Neural crest cell (in vitro differentiated cells): ENCODE measurements at places on chromosomes 2 and 18. TPM values are rescaled to one million over a fixed set of nuclear protein-coding genes. Genes with fewer than 3 reads are reported as not detected.
A peak's percentile ranks its signal among the peaks of the same experiment; 100 is the strongest.

DNA sequence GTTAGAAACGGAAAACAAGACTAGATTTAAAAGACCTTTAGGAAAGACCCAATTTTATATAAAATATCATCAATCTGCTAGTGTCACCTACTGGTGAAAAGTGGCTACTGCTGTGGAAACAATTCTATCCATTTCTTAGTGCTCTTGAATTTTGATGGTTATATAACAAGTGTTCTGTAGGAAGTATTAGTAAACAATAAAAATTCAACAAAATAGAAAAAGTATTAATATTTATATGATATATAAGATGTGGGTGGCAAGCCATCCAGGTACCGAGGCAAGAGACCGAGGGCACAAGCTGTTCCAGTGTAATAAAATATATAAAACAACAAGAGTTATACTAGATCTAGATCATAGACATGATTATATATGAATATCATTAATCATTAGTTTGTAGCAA lies 6.2 kb upstream of the TMEM87B start:
- H3K4me3 ChIP-seq = no peak overlapping the region
- H3K27me3 ChIP-seq = no peaks in the 10 kb centered on the region
- peaks cover 5% of the 10 kb centered on the region for H3K36me3 ChIP-seq
- no peak overlapping the region for H3K27ac ChIP-seq
- DNase-seq = peak; percentile 30

DNA sequence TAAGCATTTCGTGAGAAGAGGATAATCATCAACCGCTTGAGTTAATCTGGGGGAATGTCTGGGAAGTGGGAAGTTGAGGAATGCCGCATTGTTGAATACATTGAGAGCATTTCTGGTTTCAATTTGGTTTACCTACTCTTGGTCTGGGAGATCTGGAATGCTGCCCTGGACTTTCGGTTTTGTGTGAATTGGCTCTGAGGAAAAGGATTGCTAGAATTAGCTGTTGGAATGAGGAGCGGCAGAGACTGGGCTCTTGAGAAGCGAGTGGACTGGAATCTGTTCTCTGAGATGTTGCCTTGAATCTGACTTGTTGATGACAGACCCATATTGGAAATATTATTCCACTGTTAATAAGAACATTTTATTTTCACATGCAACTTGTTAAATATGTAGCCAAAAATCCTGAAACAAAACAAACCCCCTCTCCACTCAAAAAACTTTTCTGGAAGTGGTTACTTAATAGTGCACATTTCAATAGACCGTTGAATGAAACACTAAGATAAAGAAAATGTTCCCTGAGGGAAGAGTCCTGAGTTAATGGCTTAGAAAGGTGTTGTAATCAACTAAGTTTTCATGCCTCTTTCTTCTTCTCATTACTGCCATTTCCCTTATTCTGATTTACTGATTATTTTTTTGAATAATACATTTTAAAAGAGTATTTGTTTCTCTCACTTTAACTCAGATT lies 50.8 kb downstream of the PTPRM start:
- H3K4me3 ChIP-seq = no peak overlapping the region
- no peaks in the 10 kb centered on the region for H3K27me3 ChIP-seq
- H3K36me3 ChIP-seq = no peaks in the 10 kb centered on the region
- no peak for DNase-seq

- no peak for DNase-seq
- peaks cover 60% of the 10 kb centered on the region for H3K36me3 ChIP-seq
- H3K4me1 ChIP-seq = peaks cover 17% of the 10 kb centered on the region
- H3K4me3 ChIP-seq = no peak overlapping the region
These were observed 90.2 kb downstream of the NCK2 start for GRCh38 chr2:105834931-105835330.

Gene MAP3K19
- total RNA-seq = not detected in 2 replicates

DNA sequence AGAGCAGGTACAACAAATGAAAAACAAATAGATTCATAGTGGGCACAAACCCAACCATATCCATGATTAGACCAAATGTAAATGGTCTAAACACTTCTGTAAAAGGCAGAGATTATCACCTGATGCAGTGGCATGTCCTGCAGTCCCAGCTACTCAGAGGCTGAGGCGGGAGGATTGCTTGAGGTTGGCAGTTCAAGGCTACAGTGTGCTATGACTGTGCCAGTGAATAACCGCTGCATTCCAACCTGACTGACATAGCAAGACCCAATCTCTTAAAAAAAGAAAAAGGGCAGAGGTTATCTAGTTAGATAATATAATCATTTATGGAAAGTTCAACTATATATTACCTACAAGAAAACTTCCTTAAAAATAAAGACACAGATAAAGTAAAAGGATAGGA lies 21.3 kb upstream of the SLC3A1 start:
- no peak overlapping the region for H3K27ac ChIP-seq
- H3K4me1 ChIP-seq = peaks cover 4% of the 10 kb centered on the region
- no peak for DNase-seq
- H3K27me3 ChIP-seq = no peaks in the 10 kb centered on the region
- H3K36me3 ChIP-seq = peaks cover 4% of the 10 kb centered on the region
- no peak overlapping the region for H3K4me3 ChIP-seq

GRCh38 chr2:204260162-204260877 lies 285.0 kb upstream of the PARD3B start:
- peak overlapping the region; percentile 18 for H3K4me3 ChIP-seq
- H3K36me3 ChIP-seq = no peaks in the 10 kb centered on the region
- DNase-seq = peak; percentile 79
- peak overlapping the region; percentile 81 for H3K27ac ChIP-seq

DNA sequence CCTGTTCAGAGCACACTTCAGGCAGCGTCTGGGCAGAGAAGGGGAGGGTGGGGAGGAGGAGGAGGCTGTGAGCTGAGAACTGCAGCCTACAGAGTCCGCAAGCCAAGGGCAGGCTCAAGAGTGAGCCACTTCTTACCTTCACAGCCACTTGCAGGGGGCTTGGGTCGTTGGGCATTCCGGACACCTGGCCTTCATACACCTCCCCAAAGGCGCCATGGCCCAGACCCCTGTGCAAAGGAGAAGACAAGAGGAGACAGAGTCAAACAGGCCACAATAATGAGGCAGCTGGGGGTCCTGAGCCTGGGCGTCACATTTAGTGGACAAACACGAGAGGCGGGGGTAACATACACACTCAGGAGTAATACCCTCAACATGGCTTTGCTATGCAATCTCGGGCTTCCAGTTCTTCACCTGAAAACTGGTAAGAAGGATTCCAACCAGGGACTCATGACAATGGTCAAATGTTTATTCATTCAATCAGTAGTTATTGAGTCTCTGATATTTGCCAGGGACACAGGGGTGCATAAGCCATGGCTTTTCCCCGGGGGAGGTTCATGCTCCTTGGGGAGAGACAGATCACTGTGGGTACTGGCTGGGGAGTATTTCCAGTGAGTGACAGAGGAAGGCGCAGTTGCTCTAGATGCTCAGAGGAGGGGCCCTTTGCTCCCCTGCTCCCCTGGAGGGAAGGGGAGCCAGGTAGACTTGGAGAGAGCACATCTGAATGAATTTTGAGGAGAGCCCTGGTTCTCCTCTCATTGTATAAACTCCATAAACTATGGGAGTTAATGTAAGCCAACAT lies 107.4 kb downstream of the CLIP4 start:
- H3K36me3 ChIP-seq = peaks cover 4% of the 10 kb centered on the region
- H3K27ac ChIP-seq = peak overlapping the region; percentile 75
- peaks cover 12% of the 10 kb centered on the region for H3K4me1 ChIP-seq
- no peaks in the 10 kb centered on the region for H3K27me3 ChIP-seq
- no peak overlapping the region for H3K4me3 ChIP-seq
- no peak for DNase-seq

Gene AQP12A
- not detected in 2 replicates for total RNA-seq

Gene RETREG2
- 84.6 and 86.0 TPM in 2 replicates for total RNA-seq

DNA sequence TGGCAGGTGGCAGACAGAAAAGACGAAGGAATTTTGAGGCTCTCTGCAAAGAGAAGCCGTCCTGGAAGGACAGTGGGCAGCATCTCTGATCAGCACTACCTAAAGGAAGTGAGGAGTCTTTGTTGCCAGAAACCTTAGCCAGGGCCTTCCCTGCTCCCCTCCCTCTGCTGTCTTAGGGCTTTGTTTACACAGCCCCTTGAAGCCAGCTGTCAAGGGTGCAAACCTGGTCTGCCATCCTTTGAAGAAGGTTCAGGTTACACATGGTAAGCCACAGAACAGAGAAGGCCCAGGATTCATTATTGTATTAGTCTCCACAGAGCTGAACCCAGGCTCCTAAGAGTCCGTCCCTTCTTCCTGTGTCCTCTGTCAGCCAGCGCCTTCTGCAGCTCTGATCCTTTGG lies 356.7 kb downstream of the TGIF1 start:
- no peaks in the 10 kb centered on the region for H3K4me1 ChIP-seq
- H3K36me3 ChIP-seq = peaks cover 3% of the 10 kb centered on the region
- DNase-seq = no peak
- no peak overlapping the region for H3K27ac ChIP-seq
- H3K4me3 ChIP-seq = no peak overlapping the region

GRCh38 chr2:64582774-64583340 lies 58.7 kb downstream of the AFTPH start:
- H3K36me3 ChIP-seq = peaks cover 2% of the 10 kb centered on the region
- peaks cover 5% of the 10 kb centered on the region for H3K4me1 ChIP-seq
- no peak for DNase-seq
- no peak overlapping the region for H3K4me3 ChIP-seq
- H3K27me3 ChIP-seq = no peaks in the 10 kb centered on the region

Gene DYNAP
- total RNA-seq = not detected in 2 replicates

DNA sequence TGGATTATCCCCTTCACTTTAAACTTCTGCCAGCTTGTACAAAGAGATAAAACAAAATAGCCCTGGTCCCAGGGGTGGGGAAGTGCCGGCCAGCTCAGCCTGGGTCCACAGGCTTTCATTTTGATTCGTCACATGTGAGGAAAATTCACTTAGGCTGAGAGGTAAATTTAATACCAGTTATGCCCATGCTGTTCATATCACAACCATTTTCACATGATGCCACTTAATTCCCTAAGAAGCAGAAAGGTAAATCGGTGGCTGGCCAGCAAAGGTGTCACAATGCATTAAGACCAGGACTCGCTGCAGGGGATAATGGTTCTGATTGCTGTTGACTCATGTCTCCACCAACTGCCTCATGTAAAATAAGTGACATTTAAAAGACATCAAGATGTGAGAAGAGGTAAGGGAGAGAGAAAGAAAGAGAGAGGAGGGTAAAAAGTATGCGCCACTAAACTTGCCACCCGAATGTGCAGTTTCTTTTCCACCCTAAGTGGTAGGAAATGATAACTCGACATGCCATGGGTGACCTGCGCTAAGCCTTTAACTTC lies 261.0 kb upstream of the SIX3 start:
- no peaks in the 10 kb centered on the region for H3K27me3 ChIP-seq
- no peak overlapping the region for H3K27ac ChIP-seq
- DNase-seq = no peak
- no peak overlapping the region for H3K4me3 ChIP-seq

GRCh38 chr2:195337597-195337996 lies 319.4 kb upstream of the SLC39A10 start:
- H3K4me3 ChIP-seq = no peak overlapping the region
- no peak overlapping the region for H3K27ac ChIP-seq
- no peaks in the 10 kb centered on the region for H3K4me1 ChIP-seq
- no peaks in the 10 kb centered on the region for H3K36me3 ChIP-seq
- no peaks in the 10 kb centered on the region for H3K27me3 ChIP-seq

GRCh38 chr18:34929336-34929780 lies 111.9 kb upstream of the MAPRE2 start:
- no peak overlapping the region for H3K4me3 ChIP-seq
- no peaks in the 10 kb centered on the region for H3K36me3 ChIP-seq
- DNase-seq = no peak
- H3K27ac ChIP-seq = no peak overlapping the region

Gene MARCHF4
- 0.86 and 1.2 TPM in 2 replicates for total RNA-seq

GRCh38 chr2:109209412-109209811 lies 80.4 kb downstream of the SH3RF3 start:
- no peak overlapping the region for H3K4me3 ChIP-seq
- no peaks in the 10 kb centered on the region for H3K36me3 ChIP-seq
- H3K27ac ChIP-seq = no peak overlapping the region
- DNase-seq = no peak
- H3K4me1 ChIP-seq = peaks cover 5% of the 10 kb centered on the region

DNA sequence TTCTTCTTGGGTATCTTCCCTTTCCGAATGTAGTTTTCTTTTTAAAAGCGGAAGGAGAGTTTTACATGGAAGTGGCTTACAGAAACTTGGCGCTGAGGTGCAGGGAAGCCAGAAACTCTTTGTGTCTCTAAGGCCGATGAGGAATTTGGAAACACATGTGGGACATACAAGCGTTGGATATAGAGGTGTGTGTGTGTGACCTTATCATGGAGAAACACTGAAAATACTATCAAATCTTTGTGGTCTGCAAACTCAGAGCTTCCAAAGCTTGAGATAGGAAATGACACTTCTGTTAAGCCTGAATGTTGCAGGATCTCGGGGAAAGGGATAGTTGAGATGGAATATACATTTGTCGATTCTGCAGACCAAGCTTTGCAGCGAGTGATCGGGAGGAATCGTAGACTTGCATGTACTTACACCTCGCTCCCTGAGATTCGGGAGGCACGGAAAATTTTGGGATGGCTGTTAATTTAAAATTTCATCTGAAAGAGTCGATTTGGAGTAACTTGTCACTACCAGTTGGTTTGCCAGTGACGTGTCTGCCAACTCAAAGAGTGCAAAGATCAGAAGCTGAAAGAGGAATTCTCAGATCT lies 1.0 kb downstream of the NAB1 start:
- no peaks in the 10 kb centered on the region for H3K36me3 ChIP-seq
- peaks cover 17% of the 10 kb centered on the region for H3K27me3 ChIP-seq
- H3K4me3 ChIP-seq = peak overlapping the region; percentile 92
- H3K27ac ChIP-seq = peak overlapping the region; percentile 90
- peaks cover 24% of the 10 kb centered on the region for H3K4me1 ChIP-seq
- no peak for DNase-seq

DNA sequence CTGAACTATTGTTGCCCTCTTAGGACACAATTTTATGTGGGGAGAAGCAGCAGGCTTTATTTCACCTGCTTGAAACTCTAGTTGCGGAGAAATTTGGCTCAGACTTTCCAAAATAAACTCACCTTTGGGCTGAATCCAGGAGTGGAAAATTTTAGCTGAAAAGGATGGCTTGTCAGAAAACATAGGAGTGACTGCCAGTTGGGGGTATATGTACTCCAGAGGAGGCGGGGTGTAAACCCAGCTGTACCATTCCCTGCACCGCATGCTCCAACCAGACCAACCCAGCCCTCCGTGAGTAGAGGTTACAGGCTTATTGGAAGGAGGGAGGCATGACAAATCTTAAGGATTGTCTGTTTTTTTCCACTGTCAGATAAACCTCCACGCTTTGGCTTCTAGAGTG lies 53.8 kb downstream of the PRKCE start:
- H3K27me3 ChIP-seq = no peaks in the 10 kb centered on the region
- peaks cover 1% of the 10 kb centered on the region for H3K4me1 ChIP-seq
- no peak overlapping the region for H3K27ac ChIP-seq
- H3K4me3 ChIP-seq = no peak overlapping the region
- H3K36me3 ChIP-seq = peaks cover 4% of the 10 kb centered on the region
- no peak for DNase-seq

GRCh38 chr18:39302481-39302880 lies 1736.9 kb upstream of the CELF4 start:
- no peak overlapping the region for H3K4me3 ChIP-seq
- H3K36me3 ChIP-seq = peaks cover 2% of the 10 kb centered on the region
- no peaks in the 10 kb centered on the region for H3K27me3 ChIP-seq

Gene TTR
- not detected in 2 replicates for total RNA-seq

- no peaks in the 10 kb centered on the region for H3K27me3 ChIP-seq
- DNase-seq = no peak
- H3K4me1 ChIP-seq = peaks cover 47% of the 10 kb centered on the region
- no peak overlapping the region for H3K4me3 ChIP-seq
These were observed 81.5 kb downstream of the STPG4 start for GRCh38 chr2:47073641-47074040.

GRCh38 chr2:112643488-112643887 lies 2.3 kb upstream of the SLC20A1 start:
- peaks cover 21% of the 10 kb centered on the region for H3K27me3 ChIP-seq
- H3K4me3 ChIP-seq = peak overlapping the region; percentile 89
- DNase-seq = no peak
- peaks cover 25% of the 10 kb centered on the region for H3K4me1 ChIP-seq
- no peak overlapping the region for H3K27ac ChIP-seq
